Stimulated activated CD8-positive, alpha-beta memory T cell treated with anti-CD3 and anti-CD28 coated beads, Interleukin-4, amount 100 ng/mL, for 4 hours (primary cell): ENCODE measurements at places on chromosomes 3 and 15.
A peak's percentile ranks its signal among the peaks of the same experiment; 100 is the strongest.

DNA sequence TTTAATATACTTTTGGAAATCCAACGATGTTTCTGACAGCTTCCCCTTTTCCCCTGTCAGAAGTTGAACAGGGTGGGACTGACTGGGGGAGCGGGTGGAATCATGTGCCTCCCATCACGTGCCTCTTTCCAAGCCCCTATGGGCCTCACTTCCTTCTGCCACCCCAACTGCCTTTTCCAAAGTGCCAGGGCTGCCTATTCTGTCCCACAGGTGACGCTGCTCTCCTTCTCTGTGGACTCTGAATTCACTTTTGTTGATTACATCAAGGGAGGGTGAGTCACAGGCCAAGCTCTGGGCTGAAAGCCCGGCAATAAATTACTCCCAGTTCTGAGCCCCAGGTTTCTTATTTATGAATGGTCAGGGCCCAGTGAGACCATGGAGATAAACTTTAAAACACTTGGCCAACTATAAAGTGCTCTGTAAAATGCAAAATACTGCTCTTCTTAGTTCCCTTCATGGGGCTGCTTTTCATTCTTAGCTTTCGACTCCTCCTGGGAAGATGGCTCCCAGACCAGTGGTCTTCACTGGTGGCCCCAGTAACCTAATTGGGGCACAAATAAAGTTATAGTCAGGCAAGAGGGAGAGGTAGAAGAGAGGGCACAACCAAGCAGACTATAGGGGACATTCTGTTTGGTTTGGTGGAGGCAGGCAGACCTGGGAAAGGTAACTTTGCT is 12.3 kb downstream of the CPNE9 start:
- peak; percentile 14 for DNase-seq

- no peak for DNase-seq
Measured at GRCh38 chr3:187080799-187081450, 58.4 kb downstream of the RPL39L start.

- DNase-seq: no peak
Measured at GRCh38 chr15:93730724-93731123, 500.6 kb upstream of the MCTP2 start.

DNA sequence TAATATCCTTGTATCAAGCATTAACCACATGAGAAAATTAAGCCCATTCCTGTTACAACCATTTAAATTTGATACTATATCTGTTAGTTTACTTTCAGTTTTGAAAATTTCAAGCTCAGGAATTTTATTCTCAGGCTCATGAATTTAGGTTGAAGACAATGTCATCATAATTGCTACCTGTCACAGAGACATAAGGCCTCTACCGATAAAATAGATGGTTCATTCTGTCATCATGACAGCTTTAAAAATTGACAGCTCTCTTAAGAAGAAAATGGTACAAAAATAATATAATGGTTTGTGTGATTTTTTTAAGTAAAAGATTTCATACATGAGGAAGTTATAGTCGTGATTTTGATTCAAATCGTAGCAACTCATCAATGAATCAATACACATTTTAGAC is 1003.2 kb downstream of the ROBO1 start:
- DNase-seq: no peak
